CD8-positive, alpha-beta memory T cell (primary cell): ENCODE measurements at places on chromosomes 12 and 14. TPM values are rescaled to one million over a fixed set of nuclear protein-coding genes. Genes with fewer than 3 reads are reported as not detected.
A peak's percentile ranks its signal among the peaks of the same experiment; 100 is the strongest.

The CARMIL3 gene
- total RNA-seq, result 1.5 TPM

The RAD51AP1 gene
- total RNA-seq, result 28.4 TPM

The CCDC175 gene
- not detected for total RNA-seq

The PROX2 gene
- 0.24 TPM for total RNA-seq

GRCh38 chr14:69749956-69750355 lies 17.0 kb upstream of the SRSF5 start:
- no peaks in the 10 kb centered on the region for H3K27me3 ChIP-seq
- H3K4me3 ChIP-seq, result no peak overlapping the region
- H3K4me1 ChIP-seq, result peaks cover 4% of the 10 kb centered on the region

- no peak overlapping the region for H3K4me3 ChIP-seq
- no peak for DNase-seq
- H3K27me3 ChIP-seq, result peaks cover 5% of the 10 kb centered on the region
- H3K36me3 ChIP-seq, result no peaks in the 10 kb centered on the region
- H3K4me1 ChIP-seq, result no peaks in the 10 kb centered on the region
- no peak overlapping the region for H3K27ac ChIP-seq
Observed at GRCh38 chr12:109832541-109833306, 474 bp downstream of the TRPV4 start.

- no peaks in the 10 kb centered on the region for H3K4me1 ChIP-seq
- no peak for DNase-seq
- no peak overlapping the region for H3K4me3 ChIP-seq
- H3K36me3 ChIP-seq, result no peaks in the 10 kb centered on the region
- H3K27ac ChIP-seq, result no peak overlapping the region
- H3K27me3 ChIP-seq, result no peaks in the 10 kb centered on the region
Observed at GRCh38 chr12:102567031-102567985, 86.9 kb upstream of the IGF1 start.

DNA sequence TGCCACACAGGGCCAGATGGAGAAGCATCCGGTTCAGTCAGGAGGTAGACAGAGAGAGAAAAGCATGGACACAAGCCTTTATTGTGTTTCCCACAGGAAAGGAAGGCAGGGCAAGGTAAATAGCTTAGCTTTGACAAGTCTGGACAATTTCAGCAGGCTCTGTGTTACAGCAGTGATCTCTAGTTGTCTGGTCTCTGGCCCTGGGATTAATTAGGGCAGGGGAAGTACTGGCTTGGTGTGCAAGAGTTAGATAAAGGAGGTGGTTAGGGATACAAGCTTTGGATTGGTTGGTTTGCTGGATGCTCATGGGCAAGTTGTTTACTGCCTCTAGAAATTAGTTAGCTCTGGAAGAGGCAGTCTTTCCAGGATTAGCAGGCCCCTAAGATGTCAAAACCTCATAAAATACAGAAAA lies 15.1 kb upstream of the NGDN start:
- no peaks in the 10 kb centered on the region for H3K27me3 ChIP-seq
- H3K4me1 ChIP-seq, result no peaks in the 10 kb centered on the region
- no peak overlapping the region for H3K27ac ChIP-seq
- H3K4me3 ChIP-seq, result no peak overlapping the region

- H3K36me3 ChIP-seq, result no peaks in the 10 kb centered on the region
- H3K27ac ChIP-seq, result no peak overlapping the region
- H3K4me3 ChIP-seq, result no peak overlapping the region
- no peak for DNase-seq
- no peaks in the 10 kb centered on the region for H3K4me1 ChIP-seq
Observed at GRCh38 chr14:94382099-94382715, 6.2 kb downstream of the SERPINA1 start.

- no peak overlapping the region for H3K4me3 ChIP-seq
- no peak for DNase-seq
- H3K27ac ChIP-seq, result no peak overlapping the region
- peaks cover 18% of the 10 kb centered on the region for H3K27me3 ChIP-seq
Observed at GRCh38 chr12:114671443-114672411, 12.2 kb downstream of the TBX3 start.

The AMDHD1 gene
- total RNA-seq, result 2.0 TPM

The GPX2 gene
- total RNA-seq, result not detected

GRCh38 chr14:64549791-64550620 lies at the start of gene PPP1R36:
Gene PPP1R36, plus strand, starts transcription at chr14:64549961. Its CDS starts 37 bp downstream, at chr14:64549998.
- peak within 1 kb of the TSS; percentile 5 for H3K4me3 ChIP-seq
- H3K36me3 ChIP-seq, result no peaks in the 10 kb centered on the region
- no peaks in the 10 kb centered on the region for H3K27me3 ChIP-seq

GRCh38 chr12:104285740-104286515 lies 17.6 kb upstream of the EID3 start:
- H3K27ac ChIP-seq, result peak overlapping the region; percentile 89
- H3K4me3 ChIP-seq, result peak overlapping the region; percentile 82
- no peaks in the 10 kb centered on the region for H3K27me3 ChIP-seq
- no peaks in the 10 kb centered on the region for H3K36me3 ChIP-seq
- no peak for DNase-seq
- peaks cover 30% of the 10 kb centered on the region for H3K4me1 ChIP-seq

DNA sequence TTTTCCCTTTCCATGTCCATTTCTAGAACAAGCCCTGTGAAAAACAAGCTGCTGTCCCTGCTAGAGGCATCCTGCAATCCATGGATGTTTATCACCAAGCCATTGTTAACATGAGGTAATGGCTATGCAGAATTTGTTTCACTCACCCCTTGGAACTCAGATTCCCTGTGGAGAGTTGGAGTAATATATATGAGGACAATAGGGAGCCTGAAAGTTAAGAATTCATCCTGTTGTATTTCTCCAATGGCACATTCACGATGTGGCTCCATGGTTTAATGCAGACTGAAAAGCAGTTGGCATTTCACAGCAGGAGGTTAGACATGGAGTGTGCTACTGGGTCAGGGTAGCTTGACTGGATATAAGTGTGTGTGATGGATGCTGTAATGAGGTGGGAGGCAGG lies 32.4 kb downstream of the GPR65 start:
- H3K27me3 ChIP-seq, result no peaks in the 10 kb centered on the region
- no peak overlapping the region for H3K4me3 ChIP-seq
- H3K36me3 ChIP-seq, result no peaks in the 10 kb centered on the region
- no peak for DNase-seq

GRCh38 chr14:37150414-37150813 lies 22.0 kb downstream of the SLC25A21 start:
- H3K27me3 ChIP-seq, result no peaks in the 10 kb centered on the region

GRCh38 chr14:69459122-69459521 lies 25.4 kb upstream of the PLEKHD1 start:
- H3K27me3 ChIP-seq, result no peaks in the 10 kb centered on the region
- H3K27ac ChIP-seq, result no peak overlapping the region
- H3K36me3 ChIP-seq, result peaks cover 19% of the 10 kb centered on the region
- H3K4me1 ChIP-seq, result no peaks in the 10 kb centered on the region

DNA sequence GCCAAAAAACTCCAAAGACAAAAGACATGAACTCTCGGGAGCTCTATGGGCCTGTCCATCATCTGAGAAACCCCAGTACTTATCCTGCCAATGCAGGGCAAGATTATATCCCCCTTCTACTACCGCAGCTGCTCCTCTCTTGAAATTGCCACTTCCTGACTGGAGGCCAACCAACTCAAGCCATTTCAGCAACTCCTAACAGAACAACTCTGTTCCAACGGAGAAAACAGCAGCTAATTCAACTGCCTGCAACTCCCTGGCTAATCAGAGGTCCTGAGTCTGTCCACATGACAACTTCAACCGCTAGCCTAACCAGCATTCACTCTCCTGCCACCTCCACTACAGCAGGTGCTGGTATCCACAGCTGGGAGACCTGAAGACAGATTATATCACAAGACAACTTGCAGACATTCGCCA lies 24.1 kb downstream of the CEP83 start:
- H3K4me3 ChIP-seq, result no peak overlapping the region
- H3K36me3 ChIP-seq, result no peaks in the 10 kb centered on the region
- peaks cover 7% of the 10 kb centered on the region for H3K4me1 ChIP-seq
- no peak overlapping the region for H3K27ac ChIP-seq
- no peaks in the 10 kb centered on the region for H3K27me3 ChIP-seq

The DNAI7 gene
- total RNA-seq, result not detected

DNA sequence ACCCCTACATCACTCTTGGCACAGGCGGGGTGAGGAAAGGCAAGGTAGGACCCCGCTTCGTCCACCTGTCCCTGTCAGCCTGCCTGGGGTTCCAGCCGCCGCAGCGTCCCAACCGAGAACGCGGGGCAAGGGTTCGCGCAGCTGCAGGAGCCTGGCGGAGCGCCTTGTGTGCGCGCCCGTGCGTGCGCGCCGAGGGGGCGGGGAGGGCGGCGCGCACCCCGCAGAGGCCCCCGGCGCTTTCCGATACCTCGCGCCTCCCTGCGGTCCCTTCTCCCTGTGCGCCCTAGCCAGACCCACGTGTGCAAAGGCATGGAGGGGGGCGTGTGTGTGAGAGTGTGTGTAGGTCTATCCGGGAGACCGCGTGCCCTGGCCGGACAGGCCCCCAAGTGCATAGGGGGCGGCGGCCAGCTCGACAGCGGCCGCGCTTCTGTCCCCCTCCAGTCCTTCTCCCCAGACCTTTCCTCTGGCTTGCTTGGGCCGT lies 122.4 kb downstream of the TSPAN9 start:
- DNase-seq, result no peak
- peaks cover 3% of the 10 kb centered on the region for H3K27me3 ChIP-seq
- H3K36me3 ChIP-seq, result no peaks in the 10 kb centered on the region
- H3K27ac ChIP-seq, result no peak overlapping the region

The KIF5A gene
- 2.1 TPM for total RNA-seq

The KLRC3 gene
- total RNA-seq, result 3.0 TPM

GRCh38 chr12:66600903-66601302 lies 78.0 kb downstream of the GRIP1 start:
- H3K36me3 ChIP-seq, result no peaks in the 10 kb centered on the region
- no peak overlapping the region for H3K4me3 ChIP-seq
- no peak overlapping the region for H3K27ac ChIP-seq
- H3K4me1 ChIP-seq, result no peaks in the 10 kb centered on the region
- H3K27me3 ChIP-seq, result no peaks in the 10 kb centered on the region
- DNase-seq, result no peak

GRCh38 chr12:38931461-38931860 lies 26.1 kb upstream of the CPNE8 start:
- no peaks in the 10 kb centered on the region for H3K27me3 ChIP-seq
- H3K27ac ChIP-seq, result no peak overlapping the region
- H3K4me1 ChIP-seq, result no peaks in the 10 kb centered on the region
- no peak overlapping the region for H3K4me3 ChIP-seq

GRCh38 chr12:122001466-122002209 lies 20.0 kb upstream of the BCL7A start:
- H3K27ac ChIP-seq, result no peak overlapping the region
- DNase-seq, result no peak
- H3K36me3 ChIP-seq, result no peaks in the 10 kb centered on the region
- H3K4me1 ChIP-seq, result peaks cover 15% of the 10 kb centered on the region
- H3K27me3 ChIP-seq, result no peaks in the 10 kb centered on the region
- no peak overlapping the region for H3K4me3 ChIP-seq

DNA sequence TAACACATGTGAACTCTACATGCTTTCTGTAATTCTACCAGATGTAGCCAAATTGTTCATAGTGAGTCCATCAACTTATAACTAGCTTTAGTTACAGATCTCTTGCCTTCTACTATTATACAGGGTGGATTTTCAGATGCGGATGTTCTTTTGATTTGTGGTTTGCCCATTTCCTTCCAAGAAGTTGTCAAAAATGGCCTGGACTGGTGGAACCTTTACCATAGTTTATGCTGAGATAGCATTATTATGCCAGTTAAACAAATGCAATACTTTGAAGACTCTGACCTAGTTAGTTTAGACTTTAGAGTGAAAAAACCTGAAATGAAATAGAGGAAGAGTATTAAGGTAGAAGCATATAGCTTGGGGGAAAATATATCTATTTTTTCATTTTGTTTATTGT lies 27.4 kb upstream of the CFL2 start:
- H3K4me1 ChIP-seq, result peaks cover 19% of the 10 kb centered on the region
- no peak for DNase-seq
- H3K27ac ChIP-seq, result no peak overlapping the region
- H3K36me3 ChIP-seq, result no peaks in the 10 kb centered on the region

The ASPG gene
- total RNA-seq, result not detected

GRCh38 chr12:59548930-59549329 lies 46.9 kb upstream of the SLC16A7 start:
- no peak overlapping the region for H3K4me3 ChIP-seq
- no peaks in the 10 kb centered on the region for H3K4me1 ChIP-seq
- no peaks in the 10 kb centered on the region for H3K36me3 ChIP-seq
- no peak overlapping the region for H3K27ac ChIP-seq
- no peak for DNase-seq

DNA sequence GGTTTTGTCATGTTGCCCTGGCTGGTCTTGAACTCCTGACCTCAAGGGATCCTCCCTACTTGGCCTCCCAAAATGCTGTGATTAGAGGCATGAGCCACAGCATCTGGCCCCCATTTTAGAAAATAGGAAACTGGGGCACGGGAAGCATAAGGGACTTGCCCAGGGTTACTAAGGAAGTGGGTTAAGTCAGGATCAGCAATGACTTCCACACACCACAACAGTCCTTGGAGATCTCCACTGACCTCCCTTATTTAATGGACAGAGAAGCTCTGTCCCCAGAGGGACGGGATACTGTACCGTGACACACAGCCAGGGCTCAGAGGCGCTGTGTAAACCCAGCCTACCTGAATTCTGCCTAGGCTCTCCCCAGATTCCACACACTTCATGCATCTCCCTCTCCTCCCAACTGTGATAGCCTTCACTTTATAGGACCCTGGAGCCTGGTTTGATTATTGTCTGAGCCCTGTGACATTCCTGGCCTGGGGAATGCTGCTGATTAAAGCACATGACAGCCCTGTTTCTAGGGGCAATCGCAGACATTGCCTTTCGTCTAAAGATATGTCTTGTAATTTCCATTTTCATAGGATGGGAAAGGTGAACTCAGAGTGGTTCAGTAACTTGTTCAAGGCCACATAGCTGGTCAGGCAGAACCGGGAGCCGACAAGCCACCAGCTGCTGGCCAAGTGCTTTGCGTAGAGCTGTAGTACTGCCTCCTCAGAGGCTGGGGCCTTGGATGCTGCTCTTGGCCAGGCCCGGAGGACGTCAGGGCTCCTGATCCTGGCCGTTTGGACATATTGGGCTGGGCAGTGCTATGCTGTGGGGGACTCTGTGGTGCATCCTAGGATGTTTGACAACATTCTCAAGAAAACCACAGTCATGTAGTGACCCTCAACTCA lies 20.8 kb downstream of the SERPINA1 start:
- no peaks in the 10 kb centered on the region for H3K4me1 ChIP-seq
- no peaks in the 10 kb centered on the region for H3K27me3 ChIP-seq
- H3K27ac ChIP-seq, result no peak overlapping the region
- no peak overlapping the region for H3K4me3 ChIP-seq

DNA sequence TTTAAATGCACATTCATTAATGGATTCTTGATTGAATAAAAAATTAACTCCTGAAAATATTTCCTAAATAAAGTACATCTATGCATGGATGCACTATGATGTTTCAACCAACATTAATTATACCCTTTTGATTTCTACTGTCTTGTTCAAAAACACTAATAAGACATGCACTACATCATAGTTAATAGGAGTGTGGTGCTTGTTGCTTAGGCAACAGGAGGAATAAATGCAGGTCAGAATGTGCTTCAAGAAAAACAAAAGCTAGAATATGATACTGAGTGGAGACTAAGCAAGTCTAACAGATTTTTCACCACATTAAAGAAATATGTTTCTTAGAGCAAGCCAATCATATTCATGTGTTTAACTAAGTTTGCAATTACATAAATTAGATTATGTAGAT lies 495.8 kb upstream of the GARIN6 start:
- no peak overlapping the region for H3K27ac ChIP-seq
- no peak for DNase-seq
- no peak overlapping the region for H3K4me3 ChIP-seq
- no peaks in the 10 kb centered on the region for H3K4me1 ChIP-seq
- H3K27me3 ChIP-seq, result no peaks in the 10 kb centered on the region
- no peaks in the 10 kb centered on the region for H3K36me3 ChIP-seq

GRCh38 chr12:873954-874353 lies 75.5 kb downstream of the RAD52 start:
- H3K4me1 ChIP-seq, result peaks cover 15% of the 10 kb centered on the region
- H3K27me3 ChIP-seq, result no peaks in the 10 kb centered on the region
- peaks cover 14% of the 10 kb centered on the region for H3K36me3 ChIP-seq
- H3K27ac ChIP-seq, result no peak overlapping the region
- DNase-seq, result no peak
- H3K4me3 ChIP-seq, result no peak overlapping the region

The POLR3B gene
- total RNA-seq, result 14.6 TPM
